Mesenteric fat pad (tissue), 1 donor: ENCODE measurements at places on chromosomes 2 and 18. TPM values are rescaled to one million over a fixed set of nuclear protein-coding genes. Genes with fewer than 3 reads are reported as not detected.

DNA sequence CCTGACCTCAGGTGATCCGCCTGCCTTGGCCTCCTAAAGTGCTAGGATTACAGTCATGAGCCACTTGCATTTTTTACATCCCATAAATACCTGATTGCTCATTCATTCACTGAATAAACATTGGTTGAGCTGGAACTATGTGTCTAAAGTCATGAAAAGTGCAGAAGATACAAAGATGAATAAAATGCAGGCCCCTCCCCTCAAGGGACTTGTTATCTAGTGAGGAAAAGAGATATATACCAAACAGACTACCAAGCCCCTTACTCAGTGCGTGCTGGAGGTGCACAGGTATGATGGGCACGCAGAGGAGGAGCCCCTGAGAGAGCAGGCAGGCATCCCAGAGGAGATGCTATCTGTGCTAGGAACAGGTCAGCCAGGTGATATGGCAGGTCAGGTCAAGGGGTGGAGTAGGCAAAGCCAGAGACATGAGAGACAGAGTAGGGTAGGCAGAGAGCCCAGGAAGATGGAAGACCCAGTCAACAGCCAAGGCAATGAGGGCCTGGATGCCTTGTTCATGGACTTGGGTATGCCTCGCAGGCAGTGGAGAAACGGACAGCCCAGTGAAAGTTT is 7.7 kb downstream of the FHL2 start:
- peak; percentile 57 for DNase-seq

The CD302 gene
- 95.6 TPM for total RNA-seq

The AKAIN1 gene
- not detected for total RNA-seq

GRCh38 chr18:1976484-1976883 is 594.8 kb downstream of the METTL4 start:
- DNase-seq: no peak

DNA sequence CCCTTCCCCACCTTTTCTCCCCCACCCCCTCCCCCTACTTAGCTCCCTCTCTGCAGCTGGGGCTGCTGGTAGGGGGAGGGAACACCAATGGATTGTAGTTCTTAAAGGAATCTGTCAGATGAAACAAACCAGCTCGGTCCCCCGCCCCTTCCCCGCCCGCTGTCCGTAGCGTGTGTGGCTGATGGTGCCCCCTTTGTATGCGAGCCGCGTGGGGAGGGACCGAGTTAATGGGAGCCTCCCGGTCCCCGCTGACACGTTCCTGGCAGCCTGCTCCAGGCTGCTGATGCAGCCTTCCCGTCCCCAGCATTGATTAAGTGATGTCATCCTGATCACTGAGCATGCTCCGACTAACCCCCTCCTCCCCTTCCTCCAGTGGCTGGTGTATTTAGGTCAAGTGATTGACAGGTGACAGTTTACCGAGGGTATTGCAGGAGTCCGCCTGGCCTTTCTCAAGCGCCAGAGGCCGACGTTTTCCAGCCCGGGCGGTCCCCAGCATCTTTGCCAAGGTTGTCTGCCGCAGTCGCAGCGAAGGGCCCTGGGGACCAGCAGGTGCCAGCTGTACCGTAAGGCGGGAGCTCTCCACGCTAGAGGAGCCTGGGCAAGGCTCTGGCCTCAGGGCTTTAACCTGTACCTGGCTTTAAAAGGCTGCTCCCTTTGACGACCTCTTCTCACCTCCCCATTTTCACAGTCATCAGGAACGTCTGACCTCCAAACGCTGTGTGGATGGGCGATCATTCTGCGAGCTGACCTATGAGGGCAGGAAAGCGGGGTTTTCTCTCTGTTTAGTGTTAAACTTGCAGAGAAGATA is 1.8 kb downstream of the KIF5C start:
- no peak for DNase-seq

DNA sequence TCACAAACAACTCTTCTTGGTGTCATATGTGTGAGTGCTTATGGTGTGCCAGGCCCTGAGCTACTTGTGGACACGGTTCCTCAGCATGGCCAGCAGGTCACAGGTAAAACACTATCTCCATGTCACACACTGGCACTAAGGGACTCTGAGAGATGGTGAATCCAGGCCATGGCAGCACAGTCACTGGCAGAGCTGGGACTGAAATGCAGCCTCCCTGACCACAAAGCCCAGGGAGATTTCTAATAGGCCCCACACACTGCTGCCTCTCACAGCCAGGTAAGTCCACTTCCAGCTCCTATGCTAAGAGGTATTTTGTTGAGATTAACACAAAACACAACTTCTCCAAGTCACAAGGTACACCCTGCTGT is 92.0 kb downstream of the ACTR2 start:
- DNase-seq: no peak

- no peak for DNase-seq
Observed at GRCh38 chr2:206804326-206804725, 38.9 kb downstream of the FASTKD2 start.

- DNase-seq: no peak
Observed at GRCh38 chr18:27118973-27119372, 66.1 kb downstream of the CHST9 start.

The MRPL33 gene
- total RNA-seq: 71.1 TPM

- DNase-seq: no peak
Observed at GRCh38 chr18:23671564-23671963, 8.9 kb upstream of the ANKRD29 start.

GRCh38 chr2:176334729-176335128 is 65.5 kb downstream of the MTX2 start:
- DNase-seq: no peak

DNA sequence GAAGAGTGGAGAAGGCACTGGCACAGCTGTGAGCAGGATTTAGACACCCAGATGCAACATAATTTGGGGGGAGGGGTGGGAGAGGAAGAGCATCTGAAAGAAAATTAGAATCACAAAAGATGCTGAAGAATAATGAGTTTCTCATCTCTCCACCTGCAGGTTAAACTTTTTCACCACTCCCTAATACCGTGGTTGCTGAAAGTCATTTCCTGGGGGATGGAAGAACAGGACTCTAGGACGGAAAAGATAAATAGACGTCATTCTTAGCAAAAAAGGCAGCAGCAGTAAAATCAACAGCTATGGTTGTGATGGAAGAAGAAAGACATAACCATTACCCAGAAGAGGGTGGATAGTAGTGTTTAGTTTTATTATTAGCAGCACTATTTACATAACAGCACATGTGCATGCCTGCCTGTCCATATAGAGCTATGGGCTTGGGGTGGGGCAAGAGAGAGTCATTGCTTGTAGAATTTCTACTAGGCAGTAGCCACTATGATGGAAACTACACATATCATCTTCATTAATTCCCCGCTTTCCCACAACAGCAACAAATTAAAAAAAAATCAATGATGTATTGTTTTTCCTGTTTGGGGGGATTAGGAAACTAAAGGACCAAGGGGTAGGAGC is 212.2 kb downstream of the TRIB2 start:
- DNase-seq: no peak

The ANKRD62 gene
- not detected for total RNA-seq

The CCDC85A gene
- 7.6 TPM for total RNA-seq

The TUBB8B gene
- not detected for total RNA-seq

DNA sequence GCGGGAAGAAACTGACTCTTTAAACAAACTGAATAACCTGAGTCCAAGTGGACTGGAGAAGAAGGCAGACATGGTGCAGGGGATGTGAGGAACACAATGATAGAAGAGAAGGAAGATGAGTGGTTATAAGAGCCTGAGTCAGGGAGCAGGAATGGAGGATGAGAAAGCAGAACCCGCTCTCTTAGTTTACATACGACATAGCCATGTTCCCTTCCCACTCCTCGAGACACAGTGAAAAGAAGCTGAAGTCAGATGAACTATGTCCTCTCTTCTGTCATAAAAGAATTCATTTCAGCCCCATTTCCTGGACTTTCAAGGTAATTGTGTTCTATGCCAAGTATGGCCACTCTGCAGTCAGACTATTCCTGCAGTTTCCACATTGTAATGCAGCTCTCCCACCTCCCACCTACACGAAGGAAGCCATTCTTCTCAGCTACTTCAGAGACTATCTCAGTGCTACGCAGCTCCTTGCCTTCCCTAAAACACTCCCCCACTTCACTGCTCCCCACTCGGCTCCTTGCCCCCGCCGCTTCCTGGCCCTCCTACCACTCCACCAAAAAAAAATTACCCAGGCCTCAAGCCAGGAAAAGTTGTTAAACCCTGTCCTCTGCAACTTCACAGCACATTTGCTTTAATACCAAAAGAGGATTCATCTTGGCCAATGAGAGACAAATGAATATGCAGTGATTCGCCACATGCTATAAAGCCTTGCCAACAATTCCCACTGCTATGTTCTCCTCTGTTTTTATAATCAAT is 323.4 kb upstream of the EPHA4 start:
- no peak for DNase-seq

DNA sequence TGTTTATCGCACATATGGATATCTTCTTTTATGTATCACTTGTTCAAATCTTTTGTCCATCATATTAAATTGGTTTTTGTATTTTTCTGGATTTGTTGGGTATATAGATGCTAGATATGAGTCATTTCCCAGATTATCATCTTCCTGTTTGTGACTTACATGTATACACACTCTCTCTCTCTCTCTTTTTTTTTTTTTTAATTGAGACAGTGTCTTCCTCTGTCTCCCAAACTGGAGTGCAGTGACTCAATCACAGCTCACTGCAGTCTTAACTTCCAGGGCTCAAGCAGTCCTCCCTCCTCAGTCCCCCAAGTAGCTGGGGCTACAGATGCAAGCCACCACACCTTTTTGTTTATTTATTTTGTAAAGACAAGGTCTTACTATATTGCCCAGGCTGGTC is 43.8 kb downstream of the XIRP2 start:
- DNase-seq: no peak

DNA sequence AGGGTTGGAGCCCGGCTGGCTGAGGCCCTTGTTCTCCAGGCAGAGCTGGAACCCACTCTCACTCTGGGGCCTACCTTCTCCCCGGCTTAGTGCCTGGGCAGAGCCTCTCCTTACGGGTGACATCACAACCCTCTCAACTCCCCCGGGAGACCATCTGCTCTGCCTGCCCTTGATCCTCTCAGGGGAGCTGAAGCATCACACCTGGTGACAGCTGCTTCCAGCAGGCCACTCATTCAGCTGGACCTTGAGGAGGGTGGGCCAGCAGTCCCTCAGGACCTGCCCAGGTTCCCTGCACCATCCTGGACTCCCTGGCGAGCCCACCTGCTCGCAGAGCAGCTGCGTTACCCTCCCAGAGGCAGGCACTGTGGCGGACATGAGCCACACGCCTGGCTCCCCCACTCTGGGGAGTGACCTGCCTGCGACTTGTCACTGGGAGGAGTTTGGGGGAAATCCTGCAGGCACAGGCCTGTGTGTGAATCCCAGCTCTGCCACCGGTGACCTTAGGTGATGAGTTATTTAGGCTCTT is 13.1 kb downstream of the HS6ST1 start:
- DNase-seq: no peak
